Fibroblast of skin of left quadriceps (primary cell): ENCODE measurements at places on chromosomes 12 and 14.

- DNase-seq, result no peak
Observed at GRCh38 chr12:93085383-93086287, 156.5 kb upstream of the EEA1 start.

DNA sequence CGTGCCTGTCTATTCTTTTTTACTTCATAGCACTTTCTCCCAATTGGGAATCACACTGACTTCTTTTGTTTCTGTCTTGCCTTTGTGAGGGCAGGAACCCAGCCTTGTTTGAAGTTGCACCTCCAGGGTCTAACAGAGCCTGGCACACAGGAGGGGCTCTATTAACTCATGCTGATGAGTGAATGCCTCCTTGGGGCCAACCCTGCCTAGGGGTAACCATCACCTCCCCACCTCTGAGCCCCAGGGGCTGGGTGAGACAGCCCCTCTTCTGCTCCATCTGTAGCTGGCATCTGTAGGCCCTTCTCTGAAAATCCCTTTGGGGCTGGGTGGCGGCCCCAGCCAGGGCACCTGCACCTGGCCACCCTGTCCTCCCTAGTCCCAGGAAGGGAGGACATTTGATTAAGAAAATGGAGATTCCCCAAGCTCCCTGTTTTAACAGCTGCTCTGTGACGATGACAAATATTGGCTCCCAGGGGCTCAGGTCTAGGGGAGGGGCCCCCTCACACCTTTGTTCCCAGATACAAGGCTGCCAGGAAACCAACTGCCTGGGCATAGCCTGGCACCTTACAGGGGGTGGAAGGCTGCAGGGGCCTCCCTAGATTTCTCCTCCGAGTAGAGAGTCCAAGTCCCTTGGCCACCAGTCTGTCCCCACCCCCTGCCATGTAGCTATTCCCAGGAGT, 11.8 kb downstream of the TAMALIN start:
- DNase-seq, result no peak

DNA sequence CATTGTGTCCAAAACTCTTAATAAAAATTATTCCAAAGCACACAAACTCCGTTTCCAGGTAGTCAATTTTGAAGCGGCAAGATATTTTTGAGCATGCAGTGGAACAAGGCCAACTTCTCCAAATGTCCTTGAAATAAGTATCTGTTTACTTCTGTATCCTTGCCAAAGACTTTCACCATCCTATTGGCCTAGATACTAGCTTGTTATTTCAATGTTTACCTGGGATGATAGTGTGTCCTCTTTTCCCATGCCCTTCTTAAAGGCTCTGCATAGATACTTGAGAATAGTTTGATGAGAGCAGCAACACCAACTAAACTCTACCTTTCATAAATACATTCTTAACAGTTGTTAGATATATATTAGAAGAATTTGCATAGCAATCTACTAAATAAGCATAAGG, 160.9 kb downstream of the KCNC2 start:
- no peak for DNase-seq

DNA sequence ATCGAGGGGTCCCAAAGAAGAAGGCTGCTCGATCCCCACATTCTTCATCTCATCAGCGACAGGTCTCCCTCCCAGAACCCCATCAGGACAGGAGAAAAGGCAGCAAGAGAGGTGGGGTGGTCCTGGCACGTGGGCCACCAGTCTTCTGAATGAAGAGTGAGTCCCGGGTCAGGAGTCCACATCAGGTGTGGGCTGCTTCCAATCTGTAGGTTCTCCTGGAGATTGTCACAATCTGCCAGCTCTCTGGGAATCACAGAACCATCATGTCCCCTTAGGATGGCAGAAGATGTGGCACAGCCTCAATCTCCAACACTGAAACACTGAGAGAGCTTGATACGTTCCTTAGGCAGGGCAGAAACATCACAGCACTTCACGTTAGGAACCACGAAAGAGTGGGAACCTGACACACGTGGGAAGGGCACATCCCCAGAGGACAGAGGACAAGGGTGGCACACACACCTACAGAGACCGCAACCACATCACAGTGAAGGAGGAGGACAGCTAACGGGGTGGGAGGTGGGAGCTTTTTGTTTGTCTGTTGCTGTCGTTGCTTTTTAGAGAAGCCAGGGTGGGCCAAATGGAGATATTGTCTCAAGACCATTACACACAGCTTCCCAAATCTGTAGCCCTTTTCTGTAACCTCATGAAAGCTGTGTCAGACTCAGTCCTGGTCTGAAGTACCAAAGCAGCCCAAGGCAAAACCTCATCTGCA, 284.5 kb downstream of the DPF3 start:
- DNase-seq, result no peak

DNA sequence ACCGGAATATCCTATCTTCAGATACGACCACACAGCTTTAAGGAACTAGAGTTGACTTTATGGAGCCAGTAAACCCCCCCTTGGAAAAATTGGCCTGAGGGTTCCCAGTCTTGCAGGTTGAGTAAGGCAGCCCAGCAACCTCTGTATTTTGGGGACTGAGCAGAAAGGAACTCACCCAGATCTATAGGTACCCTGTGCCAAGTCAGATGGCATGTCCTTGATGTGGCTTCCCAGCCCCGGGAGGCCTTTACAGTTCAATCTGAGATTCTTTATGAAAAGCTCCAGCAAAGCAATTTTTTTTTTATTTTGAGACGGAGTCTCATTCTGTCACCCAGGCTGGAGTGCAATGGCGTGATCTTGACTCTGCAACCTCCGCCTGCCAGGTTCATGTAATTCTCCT, 27.6 kb downstream of the TMEM121 start:
- no peak for DNase-seq

- peak; percentile 78 for DNase-seq
Observed at GRCh38 chr12:78864403-78864869, at the start of gene SYT1. Gene SYT1 (plus strand): TSS chr12:78864774.

- DNase-seq, result no peak
Observed at GRCh38 chr14:67410313-67410712, 1.7 kb downstream of the PLEK2 start.

- DNase-seq, result no peak
Observed at GRCh38 chr14:100862277-100862676, 36.4 kb downstream of the MEG3 start.

GRCh38 chr14:35526962-35527361, 7.0 kb upstream of the INSM2 start:
- no peak for DNase-seq

- DNase-seq, result no peak
Observed at GRCh38 chr14:62665286-62665685, 380.0 kb downstream of the KCNH5 start.

DNA sequence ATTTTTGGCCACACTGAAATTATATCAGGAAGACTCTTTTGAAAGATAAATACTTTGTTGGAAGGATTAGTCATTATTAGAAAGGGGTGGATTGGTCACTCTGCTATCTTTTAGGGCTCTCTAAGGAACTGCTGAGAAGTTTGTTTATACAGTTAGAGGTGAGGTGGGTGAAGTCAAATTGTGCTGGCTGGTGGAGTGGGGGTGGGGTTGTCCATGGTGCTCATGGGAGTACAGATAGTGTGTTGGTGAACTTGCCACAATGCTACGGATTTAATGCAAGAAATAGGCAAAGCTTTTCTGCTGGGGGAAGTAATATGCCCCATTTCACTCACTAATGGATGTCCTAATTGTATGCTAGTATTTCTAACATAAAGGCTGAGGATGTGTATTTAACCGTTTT, 35.8 kb downstream of the SUSD6 start:
- DNase-seq, result no peak

DNA sequence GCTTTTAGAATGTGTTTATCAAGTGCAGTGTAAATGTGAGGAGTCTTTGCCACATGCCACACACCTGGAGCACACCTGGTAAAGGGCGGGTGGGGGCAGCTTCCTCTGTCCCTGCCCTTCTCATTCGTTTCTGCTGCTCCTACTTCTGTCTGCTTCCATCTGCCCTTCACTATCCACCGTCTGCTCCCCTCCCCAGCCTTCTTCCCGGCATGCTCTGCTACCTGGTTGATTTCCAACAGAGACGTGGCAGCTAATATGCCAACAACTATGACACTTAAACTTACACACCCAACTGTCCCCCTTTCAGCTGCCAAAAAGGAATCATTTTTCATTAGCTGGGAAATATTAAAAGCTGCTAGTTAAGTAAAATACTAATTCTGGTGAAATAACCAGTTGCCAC, 9.1 kb upstream of the CARMIL3 start:
- DNase-seq, result no peak

DNA sequence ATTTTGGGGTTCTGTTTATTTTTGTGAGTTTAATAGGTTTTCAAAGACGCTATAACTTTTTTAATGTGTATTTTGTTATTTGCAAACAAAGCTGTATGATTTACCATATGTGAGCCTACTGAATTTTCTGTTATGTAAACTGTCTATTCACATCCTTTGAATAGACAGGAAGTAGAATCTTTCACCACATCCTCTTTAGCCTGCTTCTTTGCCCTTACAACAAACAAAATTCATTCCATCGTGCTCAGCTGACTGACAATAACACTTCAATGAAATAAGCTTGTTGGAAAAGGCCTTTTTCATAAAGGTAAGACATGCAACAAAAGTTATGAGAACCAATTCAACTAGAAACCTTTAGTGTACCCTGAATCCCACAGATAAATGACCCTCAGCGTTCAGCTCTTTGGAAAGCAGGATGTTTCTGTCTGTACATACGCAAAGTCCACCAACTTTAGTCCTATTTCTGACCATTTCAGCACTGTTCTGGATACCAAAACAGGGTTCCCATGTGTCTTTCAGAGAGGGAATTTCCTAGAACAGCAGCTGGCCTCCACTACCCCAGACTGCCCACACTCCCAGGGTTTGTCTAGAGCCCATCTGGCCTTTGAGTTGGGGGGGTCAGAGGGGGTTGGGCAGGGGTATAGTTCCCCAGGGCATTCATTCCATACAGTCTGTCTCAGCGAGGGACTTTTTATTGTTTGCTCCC, 71.3 kb downstream of the DUSP6 start:
- no peak for DNase-seq

- DNase-seq, result no peak
Observed at GRCh38 chr12:13026286-13026685, 17.9 kb upstream of the FAM234B start.

- DNase-seq, result peak; percentile 42
Observed at GRCh38 chr12:47032644-47033043, 46.8 kb upstream of the PCED1B start.

DNA sequence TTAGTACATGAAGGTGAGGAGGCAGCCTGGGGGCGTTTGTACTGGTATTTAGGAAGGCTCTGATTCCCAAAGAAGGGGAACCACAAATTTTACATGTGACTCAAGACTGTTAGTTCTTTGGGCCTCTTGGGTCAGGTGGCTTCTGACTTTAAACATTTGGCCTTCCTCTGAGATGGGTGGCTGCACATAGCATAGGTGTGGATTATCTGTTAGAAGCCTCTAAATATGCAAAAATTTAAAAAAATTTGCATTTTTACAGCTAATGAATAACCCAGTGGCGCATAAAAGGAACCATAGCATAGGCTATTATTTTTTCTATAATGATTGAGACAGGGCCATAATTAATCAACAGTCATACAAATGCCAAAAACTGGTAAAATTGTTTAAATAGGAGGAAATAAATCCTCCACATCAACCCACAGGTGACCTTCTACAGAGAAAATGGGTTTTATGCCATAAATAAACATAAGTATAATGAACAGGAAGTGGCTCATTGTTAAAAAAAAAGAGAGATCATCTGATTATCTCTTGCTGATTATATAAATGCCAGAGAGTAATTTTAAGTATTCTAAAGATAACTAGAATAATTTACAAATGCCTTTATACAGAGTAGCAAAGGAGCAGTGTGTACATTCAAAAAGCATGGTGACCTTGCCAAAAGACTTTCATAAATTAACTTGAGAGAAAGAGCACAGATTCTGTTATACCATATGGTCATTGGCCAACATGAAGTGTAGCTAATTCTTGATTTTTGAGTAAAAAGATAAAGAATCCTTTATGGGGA, 284.2 kb upstream of the ATP2B1 start:
- no peak for DNase-seq

DNA sequence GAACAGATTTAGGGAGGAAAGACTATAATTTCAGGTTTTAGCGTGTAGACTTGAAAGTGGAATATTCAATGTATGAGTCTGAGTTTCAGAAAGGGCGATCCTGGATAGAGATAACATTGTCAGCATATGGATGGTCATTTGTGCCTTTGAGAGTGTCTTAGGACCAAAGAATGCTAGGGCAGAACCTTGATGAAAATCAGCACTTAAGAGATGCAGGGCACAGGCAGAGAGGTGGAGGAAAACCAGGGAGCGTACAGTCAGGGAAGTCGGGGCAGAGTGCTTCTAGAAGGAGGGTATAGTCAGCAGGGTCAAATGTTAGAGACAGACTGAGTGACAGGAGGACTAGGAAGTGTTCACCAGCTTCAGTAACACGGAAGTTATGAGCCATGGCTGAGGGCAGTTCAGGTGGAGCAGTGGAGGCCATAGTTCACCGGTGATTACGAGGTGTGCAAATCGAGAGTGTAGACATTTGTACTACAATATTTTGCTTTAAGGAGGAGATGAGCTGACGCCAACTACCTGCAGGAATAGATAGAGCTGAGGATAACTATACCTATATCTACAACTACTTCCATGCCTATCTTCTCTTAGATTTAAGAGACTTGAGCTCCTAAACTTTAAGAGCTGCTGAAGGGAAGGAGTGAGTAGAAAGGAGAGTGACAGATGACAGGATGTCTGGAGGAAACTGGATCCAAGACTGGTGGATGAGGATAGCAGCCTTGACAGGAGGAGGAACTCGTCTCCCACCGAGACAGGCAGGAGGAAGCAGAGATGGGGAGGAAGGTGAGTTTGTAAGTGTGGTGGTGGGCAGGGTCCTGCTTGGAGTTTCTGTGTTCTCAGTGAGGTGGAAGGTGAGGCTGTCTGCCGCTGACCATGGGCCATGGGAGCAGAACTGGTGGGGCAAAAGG, 6.5 kb downstream of the CBLN3 start:
- no peak for DNase-seq

GRCh38 chr12:52130711-52131110, 51.2 kb downstream of the SMIM41 start:
- DNase-seq, result no peak

DNA sequence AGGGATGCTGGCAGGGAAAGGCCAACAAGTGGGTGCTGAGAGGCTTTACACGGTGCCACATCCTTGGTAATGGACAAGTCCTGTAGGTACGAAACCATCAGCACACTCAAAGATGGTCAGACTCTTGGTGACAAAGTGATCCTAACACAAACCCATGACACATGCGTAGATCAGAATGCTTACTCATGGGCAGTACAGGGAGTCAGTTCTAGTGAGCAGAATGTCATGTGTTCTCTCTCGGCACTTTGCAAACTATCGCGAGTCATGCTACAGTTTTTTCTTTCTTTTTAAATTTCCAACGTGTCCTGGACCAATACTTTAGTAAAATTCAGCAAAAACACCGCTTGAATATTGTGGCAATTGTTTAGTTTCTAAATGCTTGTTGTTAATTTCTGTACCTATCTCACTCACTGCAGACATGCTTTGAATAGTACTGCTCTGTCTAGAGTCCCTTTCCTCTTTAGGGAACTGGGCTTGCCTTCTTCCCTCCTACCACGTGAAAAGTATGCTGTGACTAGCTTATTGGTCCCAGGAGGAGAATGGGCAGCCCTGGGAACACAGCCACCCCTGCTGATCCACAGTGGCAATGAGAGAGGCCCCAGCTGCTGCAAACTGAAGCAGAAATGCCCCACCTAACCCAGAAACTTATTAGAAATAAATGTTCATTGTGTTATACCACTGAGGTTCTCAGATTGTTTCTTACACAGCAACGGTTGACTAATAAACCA, 62.4 kb downstream of the UBR7 start:
- no peak for DNase-seq

- no peak for DNase-seq
Observed at GRCh38 chr14:34971381-34971780, 11.4 kb upstream of the SRP54 start.
